ENCODE measurements at places on chromosomes 5 and 9. TPM values are rescaled to one million over a fixed set of nuclear protein-coding genes. Genes with fewer than 3 reads are reported as not detected.

SLC36A3 gene
- not detected for total RNA-seq

NDFIP1 gene
- total RNA-seq = 126 TPM

PRRC2B gene
- total RNA-seq = 30.2 TPM

PCDHA1 gene
- total RNA-seq = 0.35 TPM

SYK gene
- total RNA-seq = 11.8 TPM

PLCXD3 gene
- under 0.01 TPM for total RNA-seq

MFAP3 gene
- 72.1 TPM for total RNA-seq

NR5A1 gene
- not detected for total RNA-seq

MLLT3 gene
- 40.0 TPM for total RNA-seq

COL23A1 gene
- 0.40 TPM for total RNA-seq

DNA sequence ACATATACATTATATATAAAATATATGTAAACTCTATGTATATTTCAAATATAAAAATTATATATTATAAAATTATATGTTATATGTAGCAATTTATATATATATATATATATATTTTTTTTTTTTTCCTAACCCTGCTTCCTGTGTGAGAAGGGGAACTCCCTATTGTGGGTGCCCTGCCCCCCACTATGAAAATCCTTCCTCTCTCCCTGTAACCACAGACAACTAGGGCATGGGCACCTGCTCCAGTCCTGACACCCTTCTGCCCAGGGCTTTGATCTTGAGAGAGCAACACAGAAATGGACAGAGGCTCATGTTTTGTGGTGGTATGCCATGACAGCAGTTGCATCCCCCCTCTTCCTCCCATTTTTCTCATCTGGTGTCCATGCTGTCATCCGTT is 148.7 kb upstream of the IL12B start:
- no peak for DNase-seq

DNA sequence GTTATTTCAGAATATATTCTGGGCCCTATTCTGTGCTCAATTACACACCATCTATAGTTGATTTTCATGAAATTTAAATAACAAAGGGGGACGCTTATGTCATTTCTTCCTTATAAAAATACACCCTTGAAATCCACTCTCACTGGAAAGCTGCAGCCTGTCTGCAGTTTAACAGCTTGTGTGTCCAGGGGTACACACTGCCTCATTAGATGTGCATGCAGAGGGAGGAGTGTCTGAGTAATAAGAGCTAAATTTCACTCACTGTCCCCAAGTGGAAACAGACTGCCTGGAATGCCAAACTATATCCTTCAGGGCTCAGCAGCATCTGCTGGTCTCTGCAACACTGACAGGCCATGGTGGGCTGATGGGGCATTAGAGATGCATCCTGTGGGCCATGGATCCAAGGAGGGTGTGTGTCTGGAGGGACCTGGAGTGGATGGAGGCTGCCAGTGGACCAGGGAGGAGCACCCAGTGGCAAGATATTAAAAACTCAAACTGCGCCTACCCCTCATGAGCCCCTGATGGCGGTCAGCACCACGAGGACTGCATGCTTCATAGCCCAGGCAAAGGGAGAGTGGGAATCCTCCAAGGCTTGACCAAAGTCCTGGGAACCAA is 15.8 kb upstream of the TIFAB start:
- DNase-seq = no peak

- no peak for DNase-seq
These were observed 19.7 kb downstream of the TMEM161B start for GRCh38 chr5:88248743-88249540.

DNA sequence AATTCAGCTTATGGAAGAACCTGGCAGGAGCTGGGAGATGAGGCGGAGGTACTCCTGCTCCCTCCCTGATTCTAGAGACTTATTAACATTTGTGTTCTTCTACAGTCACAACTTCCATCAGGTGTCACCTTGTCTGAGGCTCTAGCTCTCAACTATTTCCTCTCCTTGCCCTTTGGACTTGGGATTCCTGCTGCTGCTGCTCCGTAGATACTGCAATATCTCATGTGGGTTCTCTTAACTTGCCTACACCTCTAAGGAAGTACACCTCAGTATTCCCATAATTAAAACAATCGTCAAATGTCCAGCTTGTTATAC is 21.2 kb downstream of the ANXA1 start:
- no peak for DNase-seq

DNA sequence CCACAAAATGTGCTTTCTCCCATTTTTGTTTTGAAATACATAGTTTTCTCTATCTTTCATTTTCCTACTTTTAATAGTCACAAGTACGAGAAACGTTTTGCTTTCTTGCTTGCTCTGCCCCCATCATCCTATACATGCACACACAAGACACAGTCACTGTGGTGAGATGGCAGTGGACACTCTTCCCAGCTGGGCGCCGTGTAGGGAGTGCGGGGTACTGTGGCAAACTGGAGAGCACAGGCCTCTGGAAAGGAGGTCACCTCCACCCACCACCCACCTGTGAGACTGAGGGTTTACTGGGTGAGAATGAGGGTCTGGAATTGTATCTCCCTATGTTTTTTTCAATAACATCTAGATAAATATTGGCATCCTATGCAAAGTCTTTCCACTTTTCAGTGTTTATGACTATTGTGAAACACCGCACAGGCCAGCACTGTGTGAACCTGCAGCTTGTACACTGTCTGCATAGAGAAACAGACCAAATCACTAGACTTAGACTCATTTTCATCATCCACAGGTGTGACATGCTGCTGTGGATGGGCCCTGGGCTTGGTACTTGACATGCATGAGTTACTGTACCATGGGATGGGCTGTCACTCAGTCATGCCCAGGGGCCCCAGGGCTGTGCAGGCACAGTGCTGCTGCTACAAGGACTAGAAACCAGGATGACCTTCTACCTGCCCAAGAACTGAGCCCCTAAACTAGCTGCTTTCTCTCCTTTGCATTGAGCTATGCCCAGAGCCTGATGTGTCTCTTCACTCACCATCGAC is 118.1 kb upstream of the LMX1B start:
- DNase-seq = no peak

GRCh38 chr9:9563817-9564216 is 1049.0 kb downstream of the PTPRD start:
- peak; percentile 80 for DNase-seq

DNA sequence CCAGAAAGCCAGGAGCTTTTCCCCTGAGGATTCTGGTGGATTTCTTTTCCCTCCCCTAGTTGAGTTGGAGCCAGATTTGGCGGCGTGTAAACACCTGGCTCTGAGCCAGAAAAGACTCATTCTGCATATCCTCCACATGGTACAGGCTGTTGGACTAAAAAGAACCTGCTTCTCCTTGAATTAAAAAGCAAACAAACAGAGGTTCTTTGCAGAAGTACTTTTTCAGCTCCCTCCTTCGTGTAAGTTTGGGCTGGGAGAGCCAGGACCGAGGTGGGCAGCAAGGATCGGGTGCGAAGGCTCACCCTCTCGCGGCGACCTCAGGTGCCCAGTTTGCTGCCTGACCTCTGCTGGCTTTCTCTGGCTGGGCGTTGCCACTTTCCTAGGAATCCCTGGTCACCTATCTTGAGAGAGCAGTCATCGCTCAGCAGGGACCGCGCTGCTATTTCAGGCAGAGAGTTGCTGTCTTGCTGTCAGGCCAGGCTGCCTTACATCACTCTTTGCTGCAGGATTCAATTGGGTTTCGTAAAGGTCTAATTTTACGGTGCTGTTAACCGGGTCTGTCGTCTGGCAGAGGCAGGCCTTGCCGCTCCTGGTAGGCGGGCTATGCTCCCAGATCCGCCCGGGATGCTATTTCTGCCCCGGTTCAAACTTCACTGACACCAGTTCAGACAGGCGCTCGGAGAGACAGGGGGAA is 3.2 kb downstream of the PAPPA start:
- peak; percentile 74 for DNase-seq

- no peak for DNase-seq
These were observed 16.4 kb downstream of the FCN2 start for GRCh38 chr9:134896834-134897583.

DNA sequence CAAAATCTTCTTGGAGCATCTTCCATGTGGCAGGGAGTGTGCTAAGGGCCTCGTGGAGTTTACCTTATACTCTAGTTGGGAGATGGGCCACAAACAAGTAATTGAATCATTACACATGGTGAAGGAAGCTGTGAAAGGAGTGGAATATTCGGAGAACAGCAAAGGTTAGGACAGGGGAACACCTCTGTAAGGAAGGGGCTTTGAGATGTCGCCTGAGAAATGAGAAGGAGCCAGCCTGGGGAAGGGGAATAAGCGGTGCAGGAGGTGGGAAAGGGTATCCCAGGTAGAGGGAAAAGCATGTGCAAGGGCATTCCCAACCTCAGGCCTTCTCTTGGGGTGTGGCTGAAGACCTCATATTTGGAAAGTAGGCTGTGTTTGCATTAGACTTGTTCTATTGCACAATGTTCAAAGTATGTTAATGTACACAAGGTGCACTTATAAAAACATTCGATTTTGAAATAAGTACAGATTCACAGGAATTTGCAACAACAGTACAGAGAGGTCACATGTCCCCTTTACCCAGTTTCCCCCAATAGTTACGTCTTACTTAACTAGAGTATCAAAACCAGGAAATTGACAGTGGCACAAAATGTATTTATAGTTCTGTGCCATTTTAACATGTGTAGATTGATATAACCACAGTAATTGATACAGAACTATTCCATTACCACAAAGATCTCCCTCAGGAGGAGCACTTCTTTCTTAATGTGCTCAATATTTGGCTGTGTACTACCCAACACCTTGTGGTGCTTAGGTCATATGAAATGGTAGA is 2.4 kb upstream of the STOM start:
- peak; percentile 22 for DNase-seq

- no peak for DNase-seq
These were observed 147.9 kb upstream of the COL5A1 start for GRCh38 chr9:134493461-134494272.

DNA sequence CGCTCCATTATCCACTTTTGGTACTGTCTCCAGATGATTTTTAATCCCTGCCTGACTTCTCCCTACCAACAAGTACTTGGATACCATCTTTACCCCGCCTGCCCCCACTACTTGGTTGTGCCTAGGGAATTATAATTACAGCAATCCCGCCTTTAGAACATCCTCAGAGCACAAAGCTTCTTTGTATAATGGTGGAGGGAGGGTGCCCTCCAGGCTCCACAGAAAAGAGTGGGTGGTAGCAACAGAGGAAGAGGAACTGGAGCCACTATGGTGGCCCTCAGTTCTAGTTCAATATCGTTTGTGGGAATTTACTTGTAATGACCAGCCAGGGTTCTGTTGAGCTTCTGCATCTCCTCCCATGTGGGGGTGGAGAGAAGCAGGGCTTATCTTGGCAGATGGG is 79.0 kb upstream of the RNF38 start:
- DNase-seq = no peak

GRCh38 chr9:109317979-109318741 is 2.7 kb downstream of the EPB41L4B start:
- no peak for DNase-seq

DNA sequence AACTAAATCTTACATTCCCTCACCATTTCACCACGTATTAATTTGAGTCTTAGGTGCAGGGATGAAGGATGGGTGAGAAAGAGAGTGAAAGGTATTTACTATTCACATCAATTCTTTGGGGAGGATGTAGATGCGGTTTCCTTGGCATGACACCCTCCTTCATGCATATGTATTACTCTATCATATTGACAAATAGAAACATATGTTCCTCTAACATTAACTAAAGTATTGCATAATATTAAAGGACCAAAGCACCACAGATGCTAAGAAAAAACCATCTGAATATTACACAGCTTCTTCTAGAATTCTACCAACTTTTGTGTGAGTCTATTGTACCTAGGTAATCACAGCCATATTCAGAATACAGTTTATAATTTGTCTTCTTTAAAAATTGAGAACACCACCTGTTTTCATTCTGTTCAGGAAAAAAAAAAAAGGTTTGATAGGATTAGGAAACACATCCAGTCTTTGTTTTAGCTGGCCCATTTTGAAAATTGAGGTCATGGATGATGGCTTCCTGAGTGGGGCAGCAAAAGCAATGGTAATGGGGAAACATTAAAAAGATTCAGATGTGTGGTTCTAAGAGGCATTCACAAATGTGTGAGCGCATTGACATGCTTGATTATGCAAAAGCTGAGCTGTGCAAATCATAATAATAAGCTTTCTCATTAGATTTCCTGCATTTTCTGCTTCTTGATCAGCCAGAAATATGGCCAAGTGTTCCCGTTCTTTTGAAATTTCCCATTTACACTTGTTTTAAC is 1011.5 kb upstream of the NUDT12 start:
- DNase-seq = no peak

DNA sequence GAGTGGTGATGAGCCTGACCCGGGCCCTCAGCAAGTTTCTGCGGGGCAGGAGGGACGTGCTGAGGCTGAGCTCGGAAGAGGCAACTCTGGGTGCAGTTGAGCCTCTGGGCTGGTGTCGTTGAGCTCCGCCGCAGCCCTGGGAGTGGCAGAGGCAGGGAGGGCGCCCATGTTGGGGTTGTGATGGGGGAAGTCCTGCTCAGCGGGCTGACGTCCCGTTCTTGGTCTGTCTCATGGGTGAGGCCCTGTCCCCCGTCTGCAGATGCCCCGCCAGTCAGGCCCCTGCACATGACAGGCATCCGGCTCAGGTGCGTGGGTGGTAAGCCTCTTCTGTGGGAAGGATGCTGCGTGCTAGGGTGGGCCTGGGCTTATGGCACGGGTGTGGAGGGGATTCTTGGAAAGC is 64.3 kb downstream of the RXRA start:
- no peak for DNase-seq

- DNase-seq = peak; percentile 52
These were observed 792 bp downstream of the NTMT1 start for GRCh38 chr9:129626625-129627284.

All from renal cortical epithelial cell (primary cell).